Keratinocyte (primary cell): ENCODE measurements at places on chromosomes 1 and 21. TPM values are rescaled to one million over a fixed set of nuclear protein-coding genes. Genes with fewer than 3 reads are reported as not detected.

The XCL2 gene
- not detected in 3 replicates for polyA plus RNA-seq

The SLC6A9 gene
- polyA plus RNA-seq, result 4.3 to 7.5 TPM (median 5.3 TPM) in 3 replicates

The GPR61 gene
- polyA plus RNA-seq, result 0.12 to 0.17 TPM in 2 of 3 replicates, not detected in the other

The RNU1-1 gene
- polyA plus RNA-seq, result 66.0 to 67.0 TPM in 2 of 3 replicates, not detected in the other

The BTG2 gene
- 52.4 to 230 TPM (median 117 TPM) in 3 replicates for polyA plus RNA-seq

The CLDN17 gene
- 0.16 to 0.28 TPM in 2 of 3 replicates, not detected in the other for polyA plus RNA-seq

The SPRR1B gene
- 253 to 503 TPM (median 436 TPM) in 3 replicates for polyA plus RNA-seq

The TCHH gene
- polyA plus RNA-seq, result 0.07 to 0.25 TPM (median 0.14 TPM) in 3 replicates

The HSD3B2 gene
- not detected in 3 replicates for polyA plus RNA-seq

The ILDR2 gene
- polyA plus RNA-seq, result not detected in 3 replicates

The MIXL1 gene
- polyA plus RNA-seq, result not detected in 3 replicates

The CNKSR1 gene
- polyA plus RNA-seq, result 10.6 to 20.2 TPM (median 12.8 TPM) in 3 replicates

DNA sequence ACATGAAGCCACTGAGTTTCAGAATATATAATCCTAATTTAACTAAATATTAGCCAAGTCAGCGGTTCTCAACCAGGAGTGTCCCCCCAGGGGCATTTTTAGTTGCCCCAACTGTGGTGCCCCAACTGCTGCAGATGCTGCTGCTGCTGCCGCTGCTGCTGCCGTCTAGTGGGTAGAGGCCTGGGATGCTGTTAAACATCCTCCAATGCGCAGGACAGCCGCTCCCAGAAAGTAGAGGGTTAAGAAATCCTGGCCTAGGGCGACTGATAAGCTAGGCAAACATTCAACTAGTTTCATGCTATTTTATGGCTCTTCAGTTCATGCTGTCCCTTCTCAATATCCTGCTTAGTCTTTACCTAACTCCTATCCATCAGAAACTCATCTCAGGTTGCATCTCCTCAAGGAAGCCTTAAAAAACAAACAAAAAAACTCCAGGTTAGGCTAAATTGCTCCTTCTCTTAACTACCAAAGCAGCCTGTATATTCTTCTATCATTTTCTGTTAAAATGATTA lies 9.9 kb upstream of the DCAF6 start:
- no peak for DNase-seq

DNA sequence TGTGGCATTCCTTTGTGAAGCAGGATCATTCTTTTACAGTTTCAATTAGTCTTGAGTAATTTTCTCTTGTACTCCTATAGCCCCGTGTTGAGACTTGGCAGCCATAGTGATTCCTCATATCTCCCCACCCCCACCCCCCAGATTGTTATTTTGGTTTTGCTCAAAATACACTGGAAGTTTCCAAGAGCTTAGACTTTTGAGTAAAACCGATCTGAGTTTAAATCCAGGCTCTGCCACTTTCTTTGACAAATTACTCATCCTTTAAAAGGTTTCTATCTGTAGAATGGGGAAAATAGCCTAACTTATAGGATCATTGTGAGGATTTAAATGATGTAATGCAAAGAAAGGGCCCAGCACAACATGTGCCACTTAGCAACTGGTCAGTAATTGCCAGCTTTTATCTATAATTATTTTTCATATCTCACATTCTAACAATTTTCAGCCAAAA lies 53.1 kb upstream of the RC3H1 start:
- no peak for DNase-seq

DNA sequence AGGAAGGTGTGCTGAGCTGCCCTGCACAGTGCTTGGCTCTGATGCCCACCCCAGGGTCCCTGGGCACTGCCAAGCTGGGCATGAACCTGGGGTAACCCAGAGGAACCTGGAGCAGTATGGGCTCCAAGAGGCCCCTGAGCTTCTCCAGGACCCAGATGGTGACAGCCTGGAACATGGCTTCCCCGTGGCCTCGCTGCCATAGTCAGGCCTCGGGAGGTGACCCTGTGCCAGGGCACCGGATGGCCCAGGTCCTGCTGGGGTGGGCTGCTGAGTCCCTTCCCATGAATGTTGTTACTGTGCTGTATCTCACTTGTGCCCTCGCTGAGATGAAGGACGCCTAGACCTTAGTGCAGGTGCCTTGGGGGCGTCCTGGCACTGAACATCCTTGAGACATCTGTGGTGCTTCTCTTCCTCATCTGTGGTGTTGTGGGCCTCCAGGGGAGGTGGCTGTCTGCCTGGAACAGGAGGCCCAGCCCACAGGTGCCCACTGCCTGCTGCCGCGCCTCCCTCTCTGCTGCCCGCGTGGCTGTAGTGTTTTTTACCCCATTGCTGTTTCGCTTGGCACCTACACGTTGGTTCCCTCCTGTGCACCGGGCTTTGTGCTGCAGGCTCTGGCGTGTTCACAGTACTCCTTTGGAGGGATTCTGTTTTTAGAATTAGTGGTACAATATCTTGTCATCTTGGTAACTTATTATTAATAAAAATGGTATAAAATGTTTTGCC lies 160.3 kb downstream of the PCBP3 start:
- DNase-seq, result no peak

- DNase-seq, result no peak
Observed at GRCh38 chr1:10744654-10745238, 51.7 kb downstream of the CASZ1 start.

DNA sequence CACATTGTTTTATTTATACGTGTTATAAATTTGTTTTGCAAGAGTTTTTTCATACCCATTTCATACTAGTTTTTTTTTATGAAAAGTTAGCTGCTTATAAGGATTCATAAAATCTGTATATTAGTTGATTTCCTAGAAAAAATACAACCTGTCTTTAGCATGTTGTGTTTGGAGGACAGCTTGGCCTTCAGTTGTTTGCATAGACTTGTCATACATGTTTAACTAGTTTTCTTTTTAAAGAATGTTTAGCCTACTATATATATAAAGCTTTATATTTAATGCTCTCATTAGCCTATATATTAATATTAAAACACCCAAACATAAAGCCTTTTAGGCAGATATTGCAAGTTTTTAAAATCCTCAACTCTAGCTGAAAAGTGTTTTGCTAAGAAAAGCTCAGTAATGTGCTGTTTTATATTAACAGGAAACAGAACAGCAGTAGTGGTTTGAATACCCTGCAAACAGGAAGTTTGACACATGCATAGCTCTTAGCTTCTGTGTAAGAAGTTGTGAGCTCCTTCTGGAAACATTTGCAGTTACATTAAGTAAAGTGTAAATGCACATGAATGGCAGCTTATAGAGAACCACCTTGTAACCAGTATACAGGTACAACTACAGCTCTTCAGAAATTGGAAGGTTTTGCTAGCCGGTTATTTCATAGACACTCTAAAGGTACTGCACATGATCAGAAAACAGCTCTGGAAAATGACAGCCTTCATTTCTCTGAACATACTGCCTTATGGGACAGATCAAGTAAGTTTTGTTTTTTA lies at the start of gene PRKACB:
TSS of gene PRKACB (plus strand) at position 476 of the 770 bp plus-strand sequence. CDS start at position 567, 91 bp downstream.
- DNase-seq, result no peak

DNA sequence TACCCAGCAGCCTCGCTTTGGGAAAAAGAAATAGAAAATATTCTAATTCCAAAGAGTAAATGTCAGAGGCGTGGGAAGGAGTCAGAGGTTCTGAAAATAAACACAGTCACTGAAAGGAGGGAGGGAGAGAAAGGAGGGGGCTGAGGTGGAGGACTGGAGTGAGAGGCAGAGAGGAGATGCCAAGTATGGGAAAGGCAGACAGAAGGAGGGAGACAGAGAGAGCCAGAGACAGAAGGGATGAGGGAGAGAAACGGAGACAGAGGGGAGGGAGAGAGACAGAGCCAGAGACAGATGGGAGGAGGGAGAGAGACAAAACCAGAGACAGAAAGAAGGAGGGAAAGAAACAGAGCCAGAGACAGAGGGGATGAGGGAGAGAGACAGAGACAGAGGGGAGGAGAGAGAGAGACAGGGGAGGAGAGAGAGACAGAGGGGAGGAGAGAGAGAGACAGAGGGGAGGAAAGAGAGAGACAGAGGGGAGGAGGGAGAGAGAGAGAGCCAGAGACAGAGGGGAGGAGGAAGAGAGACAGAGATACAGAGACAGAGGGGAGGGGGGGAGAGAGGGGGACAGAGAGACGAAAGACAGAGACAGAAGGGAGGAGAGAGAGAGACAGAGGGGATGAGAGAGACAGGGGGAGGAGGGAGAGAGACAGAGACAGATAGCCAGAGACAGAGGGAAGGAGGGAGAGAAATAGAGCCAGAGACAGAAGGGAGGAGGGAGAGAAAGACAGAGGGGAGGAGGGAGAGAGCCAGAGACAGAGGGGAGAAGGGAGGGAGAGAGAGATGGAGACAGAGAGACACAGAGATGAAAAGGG lies 525.5 kb downstream of the MATN1 start:
- DNase-seq, result no peak

- DNase-seq, result no peak
Observed at GRCh38 chr1:108841703-108842102, 15.2 kb downstream of the AKNAD1 start.

DNA sequence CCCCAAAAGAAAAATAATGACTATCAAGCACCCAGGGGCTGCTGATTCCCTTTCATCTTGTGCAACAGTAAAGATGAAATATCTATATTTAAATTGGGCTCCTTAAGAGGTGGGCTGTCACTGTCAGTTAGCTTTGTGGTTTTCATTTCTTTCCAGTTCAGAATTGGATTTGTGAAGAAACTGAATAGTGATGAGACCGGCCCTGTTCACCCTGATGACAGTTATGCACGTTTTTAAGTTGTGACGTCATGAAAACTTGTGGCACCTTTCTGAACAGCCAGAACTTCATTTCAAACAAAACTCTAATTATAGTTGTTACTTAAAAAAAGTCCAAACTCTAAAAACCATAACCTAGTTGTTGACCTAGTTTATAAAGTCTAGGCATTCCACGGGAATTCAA lies 125.9 kb downstream of the RUNX1 start:
- no peak for DNase-seq

DNA sequence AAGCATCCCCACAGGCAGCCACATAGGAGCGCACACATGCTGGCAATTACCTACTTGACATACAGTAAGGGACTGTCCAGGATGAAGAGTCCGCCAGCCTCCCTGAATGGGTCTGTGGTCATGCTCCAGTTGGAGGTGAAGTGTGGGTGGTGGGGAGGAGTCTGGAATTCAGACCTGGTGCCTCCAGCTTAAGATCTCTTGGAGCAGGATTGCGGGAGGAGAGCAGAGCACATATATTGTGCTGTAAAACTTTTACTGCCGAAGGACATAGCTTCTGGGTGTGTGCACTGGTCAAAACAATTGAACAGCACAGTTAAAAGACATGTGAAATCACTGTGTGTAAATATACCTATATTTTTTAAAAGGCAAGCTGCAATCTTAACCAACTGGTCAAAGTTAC lies 17.9 kb downstream of the STK40 start:
- DNase-seq, result no peak

GRCh38 chr1:10835822-10836421 lies 39.5 kb upstream of the CASZ1 start:
- no peak for DNase-seq

DNA sequence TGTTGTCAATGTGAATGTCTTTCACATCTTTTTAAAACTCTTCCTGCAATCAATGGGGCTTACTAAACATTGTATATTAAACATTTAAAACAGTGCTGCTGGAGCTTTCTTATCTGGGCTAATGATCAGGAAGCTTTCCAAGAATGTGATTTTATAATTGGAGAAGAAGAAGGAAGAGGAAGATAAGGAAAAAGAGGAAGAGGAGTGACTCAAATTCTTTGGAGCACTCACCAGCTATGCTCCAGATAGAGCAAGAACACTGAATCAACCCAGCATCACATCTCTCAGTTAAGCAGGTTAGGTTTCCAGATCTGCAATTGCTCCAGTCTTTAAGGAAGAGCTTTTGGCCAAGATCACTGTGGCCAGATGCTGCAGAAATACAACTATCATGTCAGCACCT lies 1.4 kb upstream of the SPRR2E start:
- DNase-seq, result no peak

- DNase-seq, result no peak
Observed at GRCh38 chr1:15152318-15153183, 996 bp upstream of the TMEM51 start.

- no peak for DNase-seq
Observed at GRCh38 chr1:160354388-160354985, 11.3 kb downstream of the NCSTN start.

GRCh38 chr1:232524056-232524455 lies 105.9 kb downstream of the SIPA1L2 start:
- DNase-seq, result no peak

DNA sequence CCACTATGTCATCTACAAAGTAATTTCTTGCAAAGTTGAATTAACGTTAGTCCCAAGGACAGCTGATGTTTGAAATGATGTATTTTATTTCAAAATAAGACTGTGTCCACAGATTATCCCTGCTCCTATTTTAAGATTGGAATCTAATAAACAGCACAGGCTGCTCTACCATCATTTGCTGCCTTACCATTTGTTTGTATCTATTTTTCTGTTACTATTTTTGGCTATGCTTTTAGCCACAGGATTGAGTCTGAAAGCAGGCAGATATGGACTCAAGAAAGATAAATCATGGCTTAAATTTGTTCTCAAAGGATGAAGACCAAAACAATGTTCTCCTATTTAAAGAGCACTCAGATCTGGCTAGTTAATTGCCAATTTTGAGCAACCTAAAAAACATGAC lies 105.3 kb downstream of the RGS2 start:
- no peak for DNase-seq
